ENCODE measurements at places on chromosomes 13 and 19. TPM values are rescaled to one million over a fixed set of nuclear protein-coding genes. Genes with fewer than 3 reads are reported as not detected.

- no peak for DNase-seq
Measured at GRCh38 chr13:48311223-48311622, 7.7 kb downstream of the RB1 start.

GRCh38 chr19:9178901-9179300, at the start of gene OR7D2:
TSS of gene OR7D2 (plus strand) at chr19:9178979. CDS start at chr19:9185782, 6,803 bp downstream.
- no peak for DNase-seq

GRCh38 chr13:39603424-39603947, 493 bp upstream of the LHFPL6 start:
- DNase-seq = no peak

DNA sequence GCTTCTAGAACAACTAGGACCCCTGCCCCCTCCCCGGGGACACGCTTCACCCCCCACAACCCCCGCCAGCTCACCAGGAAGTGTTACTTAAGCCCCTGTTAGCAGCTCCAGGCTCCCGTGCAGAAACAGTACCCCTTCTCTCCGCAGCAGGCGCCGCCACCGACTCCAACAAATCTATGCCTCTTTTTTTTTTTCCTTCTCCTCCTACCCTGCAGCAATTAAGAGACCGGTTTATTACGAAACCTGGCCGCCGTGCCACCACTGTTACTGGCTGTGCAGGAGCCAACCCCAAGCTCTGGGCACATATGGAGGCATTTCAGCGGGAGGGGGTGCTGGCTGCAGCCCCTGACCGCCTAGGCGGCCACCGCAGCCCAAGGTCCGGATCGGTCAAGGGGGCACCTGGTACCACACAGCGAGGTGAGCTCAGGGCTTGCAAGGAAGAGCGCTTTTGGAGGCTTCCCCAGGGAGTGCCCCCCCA, 2.4 kb downstream of the GADD45B start:
- no peak for DNase-seq

DNA sequence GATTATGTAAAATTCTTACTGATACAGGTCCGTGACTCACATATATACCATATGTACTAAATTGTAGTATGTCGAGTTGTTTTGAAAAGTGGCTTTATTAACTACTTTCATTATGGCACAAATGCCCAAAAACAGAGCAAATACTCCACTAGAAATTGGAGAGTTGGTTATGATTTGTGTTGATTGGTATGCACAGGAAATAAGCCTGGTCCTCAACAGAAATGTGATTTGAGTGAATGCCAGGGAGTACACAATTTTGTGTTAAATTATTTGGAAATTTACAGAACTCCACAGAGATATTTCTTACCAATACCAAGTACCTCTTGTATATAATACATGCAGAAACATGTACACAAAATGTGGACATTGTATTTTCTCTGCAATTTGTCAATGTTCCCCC, 676.7 kb downstream of the PCDH9 start:
- DNase-seq = no peak

GRCh38 chr19:9937001-9937411, 691 bp upstream of the OLFM2 start:
- DNase-seq = no peak

DNA sequence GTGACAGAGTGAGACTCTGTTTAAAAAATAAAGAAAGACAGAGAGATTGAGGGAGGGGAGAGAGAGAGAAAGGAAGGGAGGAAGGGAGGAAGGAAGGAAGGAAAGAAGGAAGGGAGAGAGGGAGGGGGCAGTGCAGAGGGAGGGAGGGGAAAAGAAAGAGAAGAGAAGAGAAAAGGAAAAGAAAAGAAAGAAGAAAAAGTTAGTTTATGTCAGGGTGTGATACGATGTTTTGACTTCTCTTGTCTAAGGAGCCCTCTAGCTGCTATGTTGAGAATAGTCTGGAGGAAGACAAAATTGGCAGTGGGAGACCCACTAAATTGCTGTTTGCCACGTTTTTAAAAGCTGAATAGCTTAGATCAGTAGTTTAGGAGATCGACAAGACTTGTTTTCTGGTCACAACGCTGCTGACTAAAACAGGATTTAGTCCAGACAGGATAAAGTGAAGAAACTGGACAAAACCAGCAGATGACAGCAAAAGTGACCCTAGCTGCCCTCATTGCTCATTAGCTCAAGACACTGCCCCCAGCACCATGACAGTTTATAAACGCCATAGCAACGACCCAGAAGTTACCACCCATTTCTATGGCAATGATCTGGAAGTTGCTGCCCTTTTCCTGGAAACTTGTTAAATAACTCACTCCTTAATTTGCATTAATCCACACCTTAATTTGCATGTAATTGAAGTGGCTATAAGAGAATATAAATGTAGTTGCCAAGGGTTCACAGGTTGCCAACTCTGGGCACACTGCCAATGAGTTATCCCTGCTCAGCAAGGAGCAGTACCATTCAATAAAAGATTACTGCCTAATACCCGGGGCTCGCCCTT, 11.1 kb downstream of the TEX101 start:
- DNase-seq = peak; percentile 6

DNA sequence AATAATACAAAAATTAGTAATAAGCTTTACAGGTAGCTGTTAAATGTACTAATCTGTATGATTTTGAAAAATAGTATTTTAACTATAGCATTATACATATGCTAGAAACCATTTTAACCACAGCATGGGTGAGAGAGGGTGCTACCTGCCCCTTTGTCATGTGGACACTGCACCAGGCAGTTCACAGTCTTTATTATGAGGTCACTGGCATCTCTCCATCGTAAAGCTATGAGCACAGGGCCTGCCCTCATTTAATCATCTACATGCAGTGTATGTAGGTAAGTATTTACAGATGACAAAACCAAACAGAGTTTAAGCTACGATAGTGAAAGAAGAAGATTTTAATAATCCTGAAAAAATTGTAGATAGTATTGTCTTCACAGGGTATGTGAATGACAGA, 21.7 kb downstream of the EDNRB start:
- DNase-seq = no peak

DNA sequence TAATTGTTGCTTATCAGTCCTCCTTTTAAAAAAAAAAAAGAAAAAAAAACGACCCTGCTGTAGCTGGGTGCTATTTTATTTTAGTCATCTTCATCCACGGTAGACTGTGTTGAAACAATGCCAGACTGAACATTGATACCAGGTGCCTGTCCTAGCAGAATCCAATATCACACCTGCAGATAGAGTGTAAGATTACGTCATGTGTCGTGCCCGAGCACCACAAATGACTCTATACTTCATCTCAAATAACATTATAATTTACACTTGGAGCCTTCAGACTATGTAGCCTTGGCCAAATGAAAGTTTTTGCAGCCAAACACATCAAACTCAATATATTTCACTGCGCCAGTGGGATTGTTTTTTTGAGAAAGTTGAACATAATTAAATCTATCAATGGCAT, 410.6 kb downstream of the FGF9 start:
- no peak for DNase-seq

DNA sequence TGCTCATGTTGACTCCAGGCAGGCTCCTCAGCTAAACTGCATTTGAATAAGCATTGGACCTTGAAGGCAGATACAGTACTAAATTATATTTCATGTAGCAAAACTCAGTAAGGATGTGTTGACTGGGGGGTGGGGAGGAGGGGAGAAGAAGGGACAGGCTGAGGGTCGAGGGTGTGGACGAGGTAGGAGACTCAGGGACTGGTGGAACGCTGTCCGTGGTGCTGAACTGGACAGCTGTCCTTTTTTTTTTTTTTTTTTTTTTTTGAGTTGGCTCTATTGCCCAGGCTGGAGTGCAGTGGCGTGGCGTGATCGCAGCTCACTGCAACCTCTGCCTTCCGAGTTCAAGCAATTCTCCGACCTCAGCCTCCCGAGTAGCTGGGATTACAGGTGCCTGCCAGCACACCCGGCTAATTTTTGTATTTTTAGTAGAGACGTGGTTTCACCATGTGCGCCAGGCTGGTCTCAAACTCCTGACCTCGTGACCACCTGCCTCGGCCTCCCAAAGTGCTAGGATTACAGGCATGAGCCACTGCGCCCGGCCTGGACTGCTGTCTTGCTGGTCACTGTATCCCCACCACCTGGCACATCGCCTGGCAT, 33.2 kb upstream of the CASP14 start:
- no peak for DNase-seq

GRCh38 chr13:113886561-113887112, 22.8 kb upstream of the GAS6 start:
- DNase-seq = no peak

DNA sequence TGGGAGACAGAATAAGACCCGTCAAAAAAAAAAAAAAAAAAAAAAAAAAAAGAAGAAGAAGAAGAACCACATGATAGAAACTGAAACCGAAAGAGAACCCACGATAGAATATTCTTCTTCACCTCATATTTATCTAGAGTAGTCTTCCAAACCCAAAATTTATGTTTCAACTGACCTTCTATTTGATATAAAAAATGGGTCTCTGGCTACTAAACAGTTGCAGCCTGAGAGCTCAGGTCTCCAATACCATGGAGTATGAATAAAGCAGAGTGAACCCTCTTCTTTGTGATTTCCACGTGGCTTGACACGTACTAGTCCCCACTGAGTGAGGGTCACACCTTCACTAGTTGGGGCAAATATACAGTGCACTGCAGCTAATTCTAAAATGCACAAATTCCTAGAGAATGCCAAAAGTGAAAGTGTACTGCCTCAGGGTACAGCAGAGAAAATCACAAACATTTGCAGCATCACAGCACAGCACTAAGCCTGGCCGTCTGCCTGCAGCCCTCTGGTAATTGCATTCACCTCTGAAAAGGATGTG, 30.8 kb upstream of the RFC3 start:
- no peak for DNase-seq

DNA sequence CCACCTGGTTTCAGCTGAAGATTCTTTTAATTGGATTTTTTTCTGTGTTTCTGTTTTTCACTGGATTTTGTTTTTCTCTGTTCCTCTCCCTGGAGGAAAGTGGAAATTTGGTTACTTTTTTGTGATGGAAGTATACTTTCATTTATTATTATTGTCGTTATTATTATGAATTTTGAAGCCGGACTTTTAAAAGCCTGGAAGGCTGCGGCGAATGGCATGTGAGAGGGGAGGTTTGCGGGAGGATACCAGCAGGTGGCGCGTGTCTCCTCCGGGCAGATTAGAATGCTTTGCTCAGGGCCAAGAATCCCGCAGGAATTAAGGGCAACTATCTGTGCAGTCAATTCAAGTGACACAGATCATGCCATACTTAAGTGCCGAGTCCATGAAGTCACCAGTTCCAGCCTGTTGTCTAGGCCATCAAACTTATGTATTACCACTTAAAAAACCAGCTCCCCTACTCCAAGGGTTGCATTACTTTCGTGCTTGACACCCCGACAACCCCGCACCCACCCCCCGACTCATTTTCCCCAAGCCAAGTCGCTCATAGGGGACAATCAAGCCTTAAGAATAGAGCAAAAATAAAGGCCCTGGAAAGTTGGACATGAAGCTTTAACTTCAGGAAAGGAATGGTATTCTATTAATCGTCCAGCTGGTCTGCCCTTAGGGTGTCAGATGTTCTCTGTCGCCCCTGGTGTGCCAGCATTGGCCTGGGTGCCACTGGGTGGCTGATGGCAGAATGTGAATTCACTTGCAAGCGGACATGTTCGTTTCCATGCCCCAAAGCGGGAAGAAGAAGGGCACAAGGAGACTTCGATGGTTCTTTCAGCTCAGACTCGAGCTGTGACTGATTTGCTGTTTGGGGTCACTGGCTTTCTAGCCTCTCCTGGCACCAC, 1.3 kb upstream of the LRCH1 start:
- DNase-seq = no peak

GRCh38 chr13:88919970-88920628, 1248.9 kb downstream of the SLITRK5 start:
- no peak for DNase-seq

DNA sequence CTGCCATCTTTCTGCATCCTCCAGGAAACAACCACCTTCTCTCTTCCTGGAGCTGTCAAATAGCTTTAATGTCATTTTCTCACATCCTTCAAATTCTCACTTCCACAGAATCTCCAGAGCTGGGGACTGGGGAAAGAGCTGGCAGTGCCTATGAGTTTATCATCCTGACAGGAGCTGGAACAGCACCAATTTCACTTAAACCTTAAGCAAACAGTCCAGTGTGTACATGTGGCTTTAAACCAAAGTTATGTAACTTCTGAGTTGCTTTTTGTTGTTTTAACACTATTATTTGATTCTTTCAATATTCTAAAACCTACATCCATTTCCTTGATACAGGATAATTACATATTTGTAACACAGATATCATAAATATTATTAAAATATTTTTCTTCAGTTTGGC, 331.5 kb upstream of the ARGLU1 start:
- no peak for DNase-seq

DNA sequence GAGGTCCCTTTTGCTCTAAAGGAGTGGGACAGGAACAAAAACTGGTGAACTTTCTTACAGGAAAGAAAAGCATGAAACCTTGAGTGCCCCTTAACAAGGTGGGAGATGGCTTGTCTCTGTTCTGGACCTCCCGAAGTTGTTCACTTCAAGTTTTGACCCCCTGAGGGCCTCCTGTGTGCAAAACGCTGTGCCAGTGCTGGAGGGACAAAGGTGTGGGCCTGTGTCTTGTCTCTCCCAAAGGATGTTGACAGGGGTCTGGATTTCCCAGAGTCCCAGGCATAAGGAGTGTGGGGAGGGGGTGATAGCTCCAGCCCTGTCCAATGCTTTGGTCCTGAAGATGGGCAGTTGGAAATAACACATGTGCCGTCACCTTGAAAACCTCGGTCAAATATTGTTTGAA, 6.5 kb downstream of the ZNF536 start:
- no peak for DNase-seq

GRCh38 chr19:46225558-46226004, 4.0 kb upstream of the IGFL1 start:
- DNase-seq = no peak

- no peak for DNase-seq
Measured at GRCh38 chr13:23443878-23444277, 10.4 kb upstream of the SACS start.

GRCh38 chr19:434152-434960, 25.4 kb upstream of the C2CD4C start:
- DNase-seq = no peak

DNA sequence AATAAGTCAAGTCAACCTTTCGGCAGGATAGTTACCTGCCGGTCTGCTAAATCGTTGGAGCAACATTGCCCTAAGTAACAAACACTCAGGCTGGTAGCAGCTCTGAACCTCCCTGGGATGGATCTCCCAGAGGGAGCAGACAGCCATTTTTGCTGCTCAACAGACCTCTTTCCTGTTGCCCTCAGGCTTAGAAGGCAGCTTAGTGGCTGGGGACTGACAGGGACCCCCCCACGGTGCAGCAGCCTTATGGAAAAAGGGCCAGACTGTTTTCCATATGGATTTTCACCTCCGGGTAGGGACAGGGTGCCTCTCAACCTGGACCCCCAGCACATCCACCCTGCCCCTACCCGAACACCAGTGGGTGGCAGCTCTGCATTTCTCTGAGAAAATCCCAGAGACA, 49.7 kb downstream of the UBL3 start:
- no peak for DNase-seq

The ITGBL1 gene
- total RNA-seq = 0.94 TPM

The WDR87 gene
- not detected for total RNA-seq

The SIGLEC12 gene
- not detected for total RNA-seq

The IL27RA gene
- total RNA-seq = 10.1 TPM

The LPAR6 gene
- total RNA-seq = 2.4 TPM

The MEDAG gene
- 0.17 TPM for total RNA-seq

The ZNF541 gene
- not detected for total RNA-seq

The ZNF432 gene
- 2.8 TPM for total RNA-seq

The PDX1 gene
- not detected for total RNA-seq

The ZNF383 gene
- 3.2 TPM for total RNA-seq

The SIGLEC10 gene
- not detected for total RNA-seq

The ICAM5 gene
- total RNA-seq = not detected

The MAST1 gene
- total RNA-seq = 1.5 TPM

The ERICH6B gene
- not detected for total RNA-seq

All from epithelial cell of proximal tubule (primary cell).